Lung microvascular endothelial cell (primary cell): ENCODE measurements at places on chromosomes 7 and 10. TPM values are rescaled to one million over a fixed set of nuclear protein-coding genes. Genes with fewer than 3 reads are reported as not detected.

Gene SLC35B4
- total RNA-seq = 9.4 and 11.5 TPM in 2 replicates

DNA sequence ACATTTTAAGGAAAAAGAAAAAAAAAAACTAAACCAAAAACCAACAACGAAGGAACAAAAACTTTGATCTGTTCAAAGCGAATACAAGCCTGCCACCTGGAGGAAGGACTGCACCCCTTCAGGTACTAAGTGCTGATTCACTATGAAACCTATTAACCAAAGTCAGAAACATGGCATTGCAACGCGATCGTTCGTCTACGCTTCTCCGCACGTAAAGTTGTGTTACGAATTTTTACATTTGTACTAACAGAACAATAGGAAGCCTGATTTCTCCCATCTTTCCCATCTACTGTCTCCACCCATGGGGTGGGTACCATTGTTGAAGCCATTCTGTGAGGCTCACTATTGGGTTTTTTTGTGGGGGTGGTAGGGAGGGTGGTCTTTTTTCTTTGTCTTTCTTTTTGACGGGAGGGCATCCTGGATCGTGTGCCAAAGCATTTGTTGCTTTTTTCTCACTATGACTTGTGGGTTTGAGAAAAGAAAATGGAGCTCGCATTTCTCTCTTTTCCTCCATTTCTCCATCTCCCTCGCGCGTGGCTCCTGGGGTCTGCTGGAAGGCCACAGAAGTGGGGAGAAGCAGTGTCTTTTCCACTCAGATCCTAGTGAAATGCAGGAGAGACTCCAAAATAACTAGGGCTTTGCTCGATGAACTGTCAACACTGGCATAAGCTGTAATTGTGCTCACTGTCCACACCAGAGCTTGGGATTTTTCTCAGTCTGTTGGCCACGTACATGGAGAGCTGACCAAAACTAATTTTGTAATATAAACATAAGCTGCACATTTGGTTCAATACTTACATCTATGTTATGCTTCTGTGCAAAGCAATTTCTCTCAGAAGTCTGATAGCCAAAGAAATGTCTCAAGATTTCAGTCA, 100.9 kb upstream of the YAE1 start:
- peak; percentile 59 for DNase-seq

DNA sequence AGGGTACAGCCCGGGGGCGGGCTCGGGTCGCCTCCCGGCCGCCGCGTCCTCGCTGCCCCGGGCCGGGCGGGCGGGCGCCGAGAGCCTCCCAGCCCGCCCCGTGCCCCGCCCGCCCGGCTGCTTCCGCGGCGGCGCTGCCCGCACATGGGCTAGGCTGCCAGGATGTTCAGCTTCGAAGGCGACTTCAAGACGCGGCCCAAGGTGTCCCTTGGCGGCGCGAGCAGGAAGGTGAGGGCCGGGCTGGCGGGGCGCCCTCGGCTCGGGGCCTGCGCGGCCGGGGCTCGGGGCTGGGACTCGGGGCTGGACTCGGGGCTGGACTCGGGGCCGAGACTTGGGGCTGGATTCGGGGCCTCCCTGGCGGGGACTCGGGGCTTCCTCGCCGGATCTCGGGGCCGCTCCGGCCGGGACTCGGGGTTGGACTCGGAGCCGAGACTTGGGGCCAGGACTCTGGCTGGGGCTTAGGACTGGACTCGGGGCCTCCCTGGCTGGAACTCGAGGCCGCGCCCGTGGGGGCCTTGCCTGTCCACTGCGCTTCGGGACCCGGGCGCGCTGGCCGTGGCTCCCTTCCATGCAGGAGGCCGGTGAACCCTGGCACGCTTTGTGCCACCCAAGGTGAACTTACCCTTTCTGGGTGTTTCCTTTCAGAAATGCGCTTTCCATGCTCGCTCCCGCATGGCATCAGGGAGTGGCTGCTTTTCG, 534 bp downstream of the UBE3C start:
- peak; percentile 48 for DNase-seq

GRCh38 chr7:2520761-2521290, 1.3 kb downstream of the LFNG start:
- DNase-seq = no peak

GRCh38 chr10:20993389-20993788, 96.3 kb upstream of the NEBL start:
- no peak for DNase-seq
